ENCODE measurements at places on chromosomes 13 and 19.

DNA sequence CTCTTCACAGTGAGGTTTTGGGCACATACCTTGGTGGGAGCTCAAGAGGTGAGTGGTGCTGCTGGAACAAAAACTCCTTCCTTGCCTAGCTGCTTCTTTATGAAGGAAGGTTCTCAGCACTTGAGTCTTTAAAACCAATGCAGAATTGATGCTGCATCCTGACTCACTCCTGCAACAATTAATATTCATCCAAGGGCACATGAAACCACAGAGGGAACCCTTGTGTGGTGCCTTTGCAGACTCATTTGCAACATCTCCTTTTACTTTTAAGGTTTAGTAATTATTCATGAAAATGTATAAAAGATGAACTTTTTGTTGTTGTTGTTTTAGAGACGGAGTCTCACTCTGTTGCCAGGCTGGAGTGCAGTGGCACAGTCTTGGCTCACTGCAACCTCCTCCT lies 30.1 kb downstream of the OPA3 start:
- DNase-seq: no peak

DNA sequence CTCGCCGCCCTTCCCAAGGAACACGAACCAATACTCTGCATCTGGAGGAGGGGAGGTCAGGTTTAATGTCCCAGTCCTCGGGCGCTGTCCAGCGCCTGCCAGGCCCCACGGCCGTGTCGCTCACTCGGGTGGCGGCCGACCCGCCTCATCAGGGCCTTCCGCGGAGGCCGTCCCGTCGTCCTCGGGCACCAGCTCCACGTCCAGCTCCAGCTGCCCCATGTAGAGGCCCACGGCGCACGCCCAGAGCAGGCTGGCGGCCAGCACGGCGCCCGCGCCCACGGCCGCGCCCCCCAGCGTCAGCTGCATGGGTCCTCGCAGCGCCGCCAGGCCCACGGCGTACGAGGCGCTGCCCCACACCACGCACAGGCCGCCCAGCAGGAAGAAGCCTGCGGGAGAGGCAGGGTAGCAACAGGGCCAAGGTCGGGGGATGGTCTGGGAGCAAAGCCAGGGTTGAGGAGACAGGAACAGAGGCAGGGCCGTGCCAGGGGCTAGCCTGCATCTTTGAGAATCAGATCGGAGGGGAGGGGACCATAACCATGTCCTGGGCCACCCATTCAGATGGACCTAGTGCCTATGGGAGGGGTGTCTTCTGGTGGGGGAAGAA lies 2.5 kb downstream of the TMEM160 start:
- DNase-seq: no peak

GRCh38 chr19:35828692-35829301 lies 16.2 kb upstream of the PRODH2 start:
- DNase-seq: no peak

- no peak for DNase-seq
Measured at GRCh38 chr19:45999653-46000121, 4.4 kb downstream of the CCDC61 start.

- DNase-seq: no peak
Measured at GRCh38 chr19:48487544-48487943, 18.4 kb downstream of the CYTH2 start.

GRCh38 chr13:50365408-50366391 lies 350.5 kb downstream of the KCNRG start:
- no peak for DNase-seq

- DNase-seq: no peak
Measured at GRCh38 chr13:98280176-98280510, 103.1 kb upstream of the RNF113B start.

GRCh38 chr19:43555185-43555770 lies 20.0 kb downstream of the XRCC1 start:
- DNase-seq: peak; percentile 62

GRCh38 chr13:51534041-51534817 lies 50.0 kb upstream of the WDFY2 start:
- DNase-seq: no peak

GRCh38 chr13:100836711-100837110 lies 162.1 kb upstream of the TMTC4 start:
- DNase-seq: no peak

DNA sequence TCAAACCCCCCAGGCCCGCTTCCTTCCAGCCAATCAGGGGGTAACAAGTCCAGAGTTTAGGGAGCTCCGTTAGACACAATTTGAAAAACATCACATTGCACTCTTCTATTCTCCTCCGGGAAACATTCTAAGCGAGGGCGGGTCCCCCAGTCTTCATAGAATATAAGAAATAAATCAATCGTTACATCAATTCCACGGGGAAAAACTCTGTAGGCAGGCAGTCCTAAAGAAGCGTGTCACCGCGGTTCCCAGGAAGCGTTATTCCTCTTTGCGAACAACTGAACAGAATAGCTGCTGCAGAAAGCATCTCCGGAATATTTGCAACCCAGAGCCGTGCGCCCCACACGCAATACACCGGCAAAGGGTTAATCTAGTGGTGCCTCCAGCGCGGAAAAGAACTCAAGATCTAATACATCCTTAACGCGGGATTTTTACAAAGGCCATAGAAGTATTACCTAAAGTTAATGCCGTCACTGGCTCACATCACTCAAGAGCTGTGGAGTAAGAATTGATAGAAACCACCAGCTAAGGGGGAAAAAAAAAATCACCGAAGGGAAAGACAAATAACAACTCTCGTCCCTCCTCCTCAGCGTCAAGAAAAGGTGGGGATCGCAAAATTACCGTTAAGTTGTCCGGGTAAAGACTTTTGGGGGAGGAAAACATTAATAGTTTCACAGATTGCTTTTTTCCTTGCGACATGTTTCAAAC lies 65.1 kb downstream of the KCNRG start:
- peak; percentile 58 for DNase-seq

- DNase-seq: no peak
Measured at GRCh38 chr19:43763473-43763939, 8.7 kb upstream of the SMG9 start.

DNA sequence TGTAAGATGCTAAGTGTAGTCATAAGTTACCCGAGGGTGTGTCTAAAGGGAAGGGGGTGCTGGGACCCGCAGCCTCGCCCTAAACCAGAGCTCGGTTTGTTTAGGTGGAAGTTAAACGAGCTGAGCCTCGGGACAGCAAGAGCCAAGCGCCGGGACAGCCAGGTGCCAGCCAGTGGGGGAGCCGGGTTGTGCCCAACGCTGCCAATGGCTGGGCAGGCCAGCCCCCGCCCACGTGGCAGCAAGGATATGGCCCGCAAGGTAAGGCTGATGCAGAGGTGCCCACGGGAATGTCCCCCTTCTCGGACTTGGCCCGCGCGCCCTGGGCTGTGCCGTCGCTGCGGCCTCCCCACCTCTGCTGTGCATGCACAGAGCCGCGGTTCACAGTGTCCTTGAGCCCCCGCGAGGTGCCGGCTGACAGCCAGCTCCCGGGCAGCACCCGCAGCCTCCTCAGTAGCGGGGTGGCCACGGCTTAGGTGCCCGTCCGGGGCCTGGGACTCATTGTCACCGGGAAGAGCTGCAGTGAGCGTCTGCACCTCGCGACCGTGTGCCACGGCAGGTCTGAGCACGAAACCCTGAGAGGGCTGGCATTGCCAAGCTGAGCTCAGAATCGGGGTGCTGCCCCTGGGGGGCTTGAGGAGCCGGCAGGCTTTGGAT lies 9.3 kb upstream of the RPS15 start:
- DNase-seq: no peak

GRCh38 chr19:45079063-45079910 lies at the start of gene GEMIN7:
GEMIN7 (plus strand) TSS chr19:45079260; CDS start chr19:45090115, 10,855 bp downstream.
- DNase-seq: peak; percentile 34

DNA sequence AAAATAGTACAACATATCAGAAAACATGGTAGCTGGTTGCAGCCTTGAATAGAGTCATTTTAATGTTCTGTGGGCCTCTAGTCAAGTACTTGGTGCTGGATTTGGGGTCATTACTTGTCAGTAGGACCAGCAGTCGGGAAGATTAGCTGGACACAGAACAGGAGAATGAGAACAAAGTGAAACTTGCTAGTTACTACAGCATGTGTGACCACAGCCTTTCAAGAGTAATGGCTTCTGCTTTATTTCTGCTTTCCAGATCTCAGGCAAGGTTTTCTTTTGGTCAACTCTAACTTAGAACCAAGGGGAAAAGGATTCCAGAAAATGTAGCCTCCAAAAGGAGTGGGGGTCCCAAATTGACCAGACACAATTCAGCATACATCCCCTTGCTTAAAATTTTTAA lies 17.1 kb upstream of the VWA8 start:
- no peak for DNase-seq

DNA sequence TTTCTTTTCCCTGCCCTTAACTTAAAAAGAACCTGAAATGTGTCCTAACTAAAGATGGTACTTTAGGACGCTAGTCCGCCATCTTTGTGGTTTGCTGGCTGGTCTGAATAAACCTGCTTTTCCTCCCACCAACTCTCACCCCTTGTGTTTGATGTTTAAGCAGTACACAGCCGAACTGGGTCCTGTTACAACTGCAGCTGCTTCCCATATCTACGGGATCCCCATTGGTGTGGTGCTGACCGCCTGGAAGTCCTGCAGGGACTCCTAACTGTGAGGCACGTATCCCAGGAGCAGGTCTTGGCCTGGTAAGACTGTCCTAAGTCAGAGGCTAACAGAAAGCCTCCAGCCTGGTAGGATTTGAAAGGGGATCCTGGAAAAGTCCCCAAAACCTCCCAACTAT lies 40.9 kb upstream of the VSTM2B start:
- DNase-seq: no peak

DNA sequence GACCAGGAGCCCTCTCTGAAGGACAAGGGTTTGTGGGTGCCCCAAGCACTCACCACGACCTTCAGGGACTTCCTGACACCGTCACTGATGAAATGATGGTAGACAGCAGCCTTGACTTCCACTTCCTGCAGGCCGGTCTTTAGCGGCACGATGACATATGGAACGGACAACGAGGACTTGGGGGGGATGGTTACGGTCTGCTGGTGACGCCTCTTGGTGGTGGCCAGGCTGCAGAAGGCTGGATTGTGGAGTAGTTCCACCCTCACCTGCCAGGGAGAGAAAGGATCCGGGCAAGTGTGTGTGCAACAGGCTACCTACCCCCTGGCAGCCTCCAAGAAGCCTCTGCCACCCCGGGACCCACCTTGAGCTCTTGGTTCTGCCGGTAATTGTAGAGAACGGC lies 23.2 kb downstream of the C3 start:
- no peak for DNase-seq

- DNase-seq: no peak
Measured at GRCh38 chr13:98221234-98221633, 44.2 kb upstream of the RNF113B start.

GRCh38 chr19:397321-397720 lies 11.6 kb downstream of the C2CD4C start:
- no peak for DNase-seq

Measured in NCI-H526 (cell line).